ENCODE measurements at places on chromosomes 12 and 14.

- no peak for DNase-seq
These were observed 19.1 kb downstream of the DEPDC4 start for GRCh38 chr12:100247765-100248164.

DNA sequence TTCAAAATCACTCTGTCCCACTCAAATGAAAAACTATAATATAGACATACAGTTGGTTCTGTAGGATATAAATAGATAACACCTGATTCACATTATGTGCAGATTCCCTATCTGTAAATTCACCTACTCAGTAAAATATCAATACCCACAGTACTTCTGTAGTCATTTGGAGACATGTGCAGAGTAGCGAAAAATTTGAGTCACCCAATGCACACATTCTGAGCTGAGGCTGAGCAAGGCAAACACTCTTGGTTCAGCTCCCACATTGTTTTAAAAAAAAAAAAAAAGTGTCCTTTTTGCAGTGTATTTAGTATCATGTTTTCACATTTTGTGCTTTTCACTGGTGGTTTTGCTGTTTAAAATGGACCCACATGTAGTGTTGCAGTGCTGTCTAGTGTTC, 27.3 kb upstream of the BBS10 start:
- DNase-seq: no peak

DNA sequence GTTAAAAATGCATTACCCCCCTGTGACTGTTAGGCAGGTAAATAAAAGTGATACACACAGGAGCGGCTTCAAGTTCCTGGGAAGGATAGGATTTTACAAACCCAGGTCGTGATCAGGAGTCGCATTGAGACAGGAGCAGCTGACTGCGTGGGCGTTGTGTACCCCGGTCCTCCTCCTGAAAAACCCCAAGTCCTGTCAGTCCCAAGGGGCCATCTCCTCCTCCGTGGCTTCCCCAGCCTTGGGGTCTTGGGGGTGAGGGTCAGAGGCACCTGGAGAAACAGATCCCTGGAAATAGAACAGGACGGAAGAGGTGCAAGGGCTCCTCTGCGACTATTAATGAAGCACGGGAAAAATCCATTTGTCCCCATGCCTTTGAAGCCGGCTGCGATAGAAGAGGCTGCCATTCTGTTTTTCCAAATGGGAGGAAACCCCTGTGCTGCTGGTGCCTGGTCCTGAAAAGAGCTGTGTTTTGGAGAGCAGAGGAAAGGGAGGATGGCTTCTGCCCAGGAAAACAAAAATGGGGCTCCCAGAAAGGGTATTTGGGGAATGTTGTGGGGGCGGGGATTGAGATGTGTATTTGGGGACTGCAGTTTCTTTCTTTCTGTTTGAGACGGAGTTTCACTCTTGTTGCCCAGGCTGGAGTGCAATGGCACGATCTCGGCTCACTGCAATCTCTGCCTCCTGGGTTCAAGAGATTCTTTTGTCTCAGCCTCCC, 143.1 kb downstream of the ZNF664 start:
- no peak for DNase-seq

DNA sequence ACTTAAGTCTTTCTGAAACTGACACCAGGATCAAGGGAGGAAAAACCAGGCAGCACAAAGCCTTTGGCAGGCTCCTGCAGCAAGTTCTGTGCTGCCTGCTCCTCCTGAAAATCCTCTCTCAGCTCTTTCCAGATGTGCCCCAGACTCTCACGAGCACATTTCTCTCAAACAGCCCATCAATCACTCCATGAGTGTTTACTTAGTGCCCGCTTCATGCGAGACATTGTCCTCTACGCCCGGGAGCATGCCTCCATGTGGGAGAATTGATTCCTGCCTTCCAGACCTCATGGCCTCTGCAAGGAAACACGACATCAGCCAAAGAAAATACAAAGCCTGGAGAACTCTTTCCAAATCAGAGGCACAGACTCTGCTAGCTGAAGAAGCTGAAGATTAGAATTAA, 46.5 kb upstream of the TSPAN11 start:
- no peak for DNase-seq

GRCh38 chr14:50001999-50002925, 109.4 kb downstream of the ARF6 start:
- peak; percentile 67 for DNase-seq

DNA sequence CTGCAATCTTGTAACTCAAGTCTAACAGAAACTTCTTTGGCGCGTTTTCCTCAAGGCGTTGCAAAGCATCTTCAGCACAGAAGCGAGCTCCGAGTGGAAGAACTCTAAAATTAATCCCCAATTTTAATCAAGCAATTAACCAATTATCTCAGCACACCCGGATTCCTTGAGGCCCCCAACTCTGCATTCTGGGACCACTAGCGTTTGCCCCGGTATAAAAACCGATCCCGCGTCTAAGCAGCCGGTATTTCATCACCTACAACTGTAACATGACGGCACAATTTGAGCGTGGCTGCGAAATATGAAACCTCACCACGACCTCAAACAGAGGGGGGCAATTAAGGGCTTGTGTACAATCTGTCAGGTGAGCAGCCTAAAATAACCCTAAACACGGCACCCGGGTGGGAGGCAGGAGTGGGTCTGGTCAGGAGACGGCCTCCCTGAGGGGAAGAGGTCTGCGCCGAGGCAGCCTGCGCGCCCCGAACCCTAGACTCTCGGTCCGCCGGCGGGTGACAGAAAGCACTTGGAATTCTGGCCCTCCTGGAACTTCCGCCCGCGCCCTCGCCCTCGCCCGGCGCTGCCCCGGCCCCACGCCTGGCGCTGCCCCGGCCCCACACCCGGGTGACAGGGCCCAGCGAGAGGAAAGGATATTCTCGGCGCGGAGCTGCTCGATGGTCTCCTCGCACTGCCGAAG, 594 bp downstream of the ZCCHC8 start:
- DNase-seq: peak; percentile 16

DNA sequence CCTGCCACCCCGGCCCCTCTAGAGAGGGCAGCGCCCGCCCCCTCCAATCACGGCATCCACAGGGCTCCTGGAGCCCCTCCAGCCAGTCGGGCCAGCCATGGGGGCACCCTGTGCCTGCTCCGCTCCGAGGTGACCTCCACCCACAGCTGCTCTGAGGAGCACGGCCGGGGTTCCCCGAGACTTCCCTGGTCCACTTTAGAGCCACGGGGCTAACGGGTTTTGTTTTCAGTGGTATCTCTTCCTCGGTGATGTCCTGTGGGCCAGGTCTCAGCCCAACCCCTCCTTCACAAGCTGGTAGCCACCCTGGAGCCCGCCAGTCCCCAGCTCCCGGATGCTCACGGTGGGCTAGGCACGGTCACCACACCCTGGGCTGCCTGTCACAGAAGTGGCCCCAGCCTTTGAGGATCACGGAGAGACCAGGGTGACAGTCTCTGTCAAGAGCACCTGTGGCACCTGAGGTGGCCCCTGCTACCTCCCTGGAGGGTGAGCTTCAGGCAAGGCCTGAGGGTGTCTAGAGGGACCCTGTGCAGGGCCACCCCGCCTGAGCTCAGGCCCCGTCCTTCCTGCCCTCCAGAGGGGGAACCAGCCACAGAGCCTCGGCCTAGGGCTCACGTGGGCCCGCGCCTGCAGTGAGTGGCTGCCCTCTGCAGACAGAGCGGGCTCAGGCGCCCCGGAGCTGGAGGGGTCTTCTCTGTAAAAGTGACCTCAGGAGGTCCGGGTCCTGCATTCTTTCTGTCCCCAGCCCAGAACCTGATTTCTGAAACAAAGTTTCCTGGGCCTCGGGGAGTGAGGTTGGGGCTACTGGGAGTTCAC, 146.0 kb upstream of the C14orf180 start:
- DNase-seq: no peak

DNA sequence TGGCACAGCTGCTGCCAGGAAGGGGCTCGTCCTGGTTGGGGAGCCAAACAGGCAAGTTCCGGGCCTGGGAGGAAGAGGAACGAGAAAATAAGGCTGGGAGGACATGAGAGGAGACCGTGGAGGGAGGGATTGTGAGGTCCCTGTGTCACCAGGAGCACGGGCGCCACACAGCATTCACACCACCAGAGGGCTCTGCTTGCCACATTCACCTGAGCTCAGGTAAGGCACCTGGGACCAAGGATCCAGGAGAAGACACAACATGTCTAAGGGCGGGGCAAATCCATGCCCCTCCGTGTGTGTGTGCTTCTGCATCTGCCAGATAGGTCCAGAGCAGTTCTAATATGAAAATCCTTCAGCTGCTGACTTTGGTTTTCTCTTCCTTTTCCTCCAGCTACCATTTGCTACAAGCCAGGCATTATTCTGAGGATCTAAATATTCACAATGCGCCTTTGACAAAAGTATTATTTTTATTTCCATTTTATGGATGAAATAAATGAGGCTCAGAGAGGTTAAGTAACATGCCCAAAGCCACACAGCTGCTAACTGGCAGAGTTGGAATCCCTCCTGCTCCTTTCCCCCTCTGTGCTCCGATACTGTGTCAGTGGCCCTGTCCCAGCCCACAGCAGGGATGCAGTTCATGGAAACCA, 14.6 kb downstream of the RAPGEF3 start:
- peak; percentile 26 for DNase-seq

DNA sequence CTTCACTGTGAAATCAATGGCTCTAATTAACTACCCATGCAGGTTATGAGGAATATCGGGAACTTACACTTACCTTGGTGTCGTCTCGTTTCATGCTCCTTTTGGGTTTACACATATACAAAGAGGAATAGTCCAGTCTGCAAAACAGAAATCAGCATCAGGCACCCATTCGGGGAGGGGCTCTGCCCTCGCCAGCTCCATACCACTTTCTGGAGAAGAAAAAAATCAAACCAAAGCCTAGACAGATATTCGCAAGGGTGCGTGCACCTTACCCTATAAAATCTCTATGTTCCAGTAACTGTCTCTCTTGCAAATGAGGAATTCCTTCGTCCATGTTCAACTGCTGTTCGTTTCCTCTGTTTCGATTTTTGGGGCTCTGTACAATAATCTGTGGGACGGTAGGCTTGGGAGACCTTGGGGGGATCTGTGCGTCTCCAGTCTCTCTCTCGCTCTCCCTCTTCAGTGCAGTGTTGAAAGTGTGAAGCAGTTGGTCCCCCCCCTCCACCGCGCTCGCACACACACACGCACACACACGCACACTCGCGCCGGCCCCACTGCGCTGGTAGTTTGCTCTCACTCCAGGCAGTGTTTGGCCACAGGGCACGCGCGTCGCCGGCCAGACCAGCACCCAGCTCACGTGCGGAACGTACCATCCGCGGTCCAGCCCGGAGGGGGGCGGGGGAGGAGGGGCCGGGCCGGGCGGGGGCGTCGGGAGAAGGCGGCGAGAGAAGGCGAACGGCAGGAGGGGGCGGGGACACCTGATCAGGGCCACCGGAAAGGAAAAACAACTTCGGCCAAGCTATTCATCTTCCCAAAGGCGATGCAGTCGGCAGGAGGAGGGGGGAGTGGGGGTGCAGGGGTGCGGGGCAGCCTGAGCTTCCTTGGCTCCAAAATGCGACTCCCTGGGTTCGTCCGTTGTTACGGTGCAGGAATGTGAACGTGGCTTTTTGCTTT, at the start of gene BHLHE41:
Gene BHLHE41 (minus strand): TSS at position 592 of the 954 bp plus-strand sequence. CDS start 258 bp downstream, at position 334.
- no peak for DNase-seq

DNA sequence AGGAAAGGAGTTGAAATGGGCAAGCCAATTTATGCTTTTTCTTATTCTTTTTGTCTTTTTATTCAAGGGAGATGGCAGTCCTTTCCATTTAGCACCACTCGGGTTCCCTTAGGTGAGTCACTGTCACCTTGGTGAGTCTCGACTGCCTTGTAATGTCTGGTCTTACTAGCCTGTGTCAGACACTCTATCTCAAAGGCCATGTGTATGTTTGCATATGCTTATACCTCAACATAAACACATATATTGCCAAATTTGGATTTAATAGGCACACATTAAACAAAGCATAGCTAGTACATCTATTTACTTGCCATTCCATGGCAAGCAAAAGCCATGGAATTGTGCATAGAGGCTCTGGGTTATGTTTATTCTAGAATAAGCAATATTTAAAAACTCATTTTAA, 624.9 kb upstream of the FOXG1 start:
- no peak for DNase-seq

DNA sequence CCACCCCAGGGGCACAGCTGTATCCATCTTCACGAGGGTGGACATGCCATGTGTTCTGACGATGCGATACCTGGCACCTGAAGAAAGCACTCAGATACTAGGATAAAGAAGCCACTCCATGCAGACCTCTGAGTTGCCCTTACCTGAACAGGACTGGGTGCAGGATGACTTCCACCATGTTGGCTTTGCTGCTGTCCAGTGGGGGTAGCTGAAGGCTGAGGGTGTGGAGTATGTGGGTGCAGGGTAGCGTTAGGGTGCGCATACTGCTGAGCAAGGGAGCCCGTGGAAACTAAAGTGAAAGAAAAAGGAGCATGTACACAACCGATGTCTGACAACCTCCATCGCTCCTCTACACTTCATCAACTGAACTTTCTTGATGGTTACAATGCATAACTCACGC, 51.3 kb downstream of the SH2B3 start:
- DNase-seq: no peak

DNA sequence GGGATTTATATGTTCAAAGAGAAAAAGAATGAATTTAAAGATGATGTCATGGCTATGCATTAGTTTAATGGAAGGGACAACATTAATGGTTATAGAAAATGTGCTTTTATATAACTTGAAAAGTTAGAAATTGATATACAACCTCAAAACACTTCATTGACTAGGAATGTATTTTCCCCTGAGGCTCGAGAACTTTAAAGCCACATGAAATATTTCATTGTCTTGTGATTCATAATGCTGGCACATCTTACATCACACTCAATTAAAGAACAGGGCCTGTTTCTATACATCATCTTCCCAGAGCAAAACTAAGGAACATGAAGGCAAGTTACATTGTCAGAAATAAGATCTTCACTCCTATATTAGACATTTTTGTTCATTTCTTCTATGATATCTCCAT, 35.2 kb upstream of the PAWR start:
- DNase-seq: no peak

DNA sequence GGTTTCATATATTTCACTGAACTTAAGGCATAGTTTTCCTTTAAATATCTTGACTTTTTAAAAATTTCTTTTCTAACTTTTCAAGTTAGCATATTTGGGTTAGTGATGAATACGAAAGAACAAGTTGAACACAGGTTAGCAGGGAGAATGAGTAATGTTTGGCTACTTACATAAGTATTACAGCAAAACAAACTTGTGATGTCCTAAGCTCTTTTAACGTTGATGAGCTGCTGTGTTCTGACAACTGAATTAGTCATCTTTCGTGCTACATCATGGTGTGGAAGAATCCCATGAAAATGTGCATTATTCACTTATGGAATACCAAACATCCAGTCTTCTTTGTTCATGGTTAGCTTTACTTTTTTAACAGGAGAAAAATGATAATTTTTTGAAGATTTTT, 36.3 kb upstream of the PDZRN4 start:
- no peak for DNase-seq

- DNase-seq: no peak
These were observed 16.3 kb upstream of the NAV3 start for GRCh38 chr12:77814386-77814785.

All from activated T-cell treated with anti-CD3 and anti-CD28 coated beads for 24 hours (primary cell).